Uterus (tissue), 4 donors: ENCODE measurements at places on chromosomes 6 and 20. TPM values are rescaled to one million over a fixed set of nuclear protein-coding genes. Genes with fewer than 3 reads are reported as not detected.

The KHDC1 gene
- 4.8 TPM for total RNA-seq

The SNRPB gene
- total RNA-seq: 108 TPM

The CCDC170 gene
- total RNA-seq: 14.2 TPM

The GRM1 gene
- not detected for total RNA-seq

The ENPP5 gene
- 8.1 TPM for total RNA-seq

The RTN4IP1 gene
- not detected for total RNA-seq

The MUC21 gene
- total RNA-seq: not detected

The BPIFA1 gene
- not detected for total RNA-seq

The NKAIN4 gene
- not detected for total RNA-seq

The FKBP1C gene
- not detected for total RNA-seq

The COL20A1 gene
- total RNA-seq: not detected

The TMEM200A gene
- 20.9 TPM for total RNA-seq

The LCA5 gene
- total RNA-seq: 18.0 TPM

The RAET1E gene
- not detected for total RNA-seq

The DNAH8 gene
- not detected for total RNA-seq

The SYCP2 gene
- 6.9 TPM for total RNA-seq

The RAB44 gene
- 0.37 TPM for total RNA-seq

The TINAG gene
- total RNA-seq: not detected

The ANKRD60 gene
- not detected for total RNA-seq

The RSPO4 gene
- 0.67 TPM for total RNA-seq

The SPATA25 gene
- 16.2 TPM for total RNA-seq

The MYMX gene
- total RNA-seq: not detected

The ACSS2 gene
- 18.8 TPM for total RNA-seq

The RAB23 gene
- total RNA-seq: 54.4 TPM

The TP53INP2 gene
- total RNA-seq: 3.3 TPM

The ISM1 gene
- total RNA-seq: not detected

The TPD52L1 gene
- total RNA-seq: 22.2 TPM

The TCF15 gene
- not detected for total RNA-seq

The TNFRSF21 gene
- 21.4 TPM for total RNA-seq

The MEI4 gene
- 0.41 TPM for total RNA-seq
